Activated CD8-positive, alpha-beta memory T cell treated with anti-CD3 and anti-CD28 coated beads for 1 hour (primary cell): ENCODE measurements at places on chromosomes 3 and 15.

DNA sequence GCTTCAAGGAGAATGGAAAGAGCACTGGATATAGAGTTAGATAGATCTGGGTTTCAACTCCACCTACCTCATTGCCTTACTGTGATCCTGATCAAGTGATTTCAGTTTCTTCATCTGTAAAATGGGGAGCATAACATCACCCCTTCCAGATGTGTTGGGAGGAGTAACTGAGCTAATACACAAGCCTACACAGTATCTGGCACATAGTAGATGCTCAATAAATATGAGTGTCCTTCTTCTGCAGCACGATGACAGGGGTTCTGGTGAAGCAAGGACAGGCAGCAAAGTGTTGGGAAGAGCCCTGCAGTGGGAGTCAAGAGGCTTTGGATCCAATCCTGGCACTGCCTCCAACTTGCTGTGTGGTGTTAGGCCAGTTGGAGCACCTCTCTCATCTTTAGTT, 270.0 kb downstream of the UACA start:
- DNase-seq: no peak

GRCh38 chr15:68113273-68113672, 59.2 kb downstream of the PIAS1 start:
- DNase-seq: no peak

DNA sequence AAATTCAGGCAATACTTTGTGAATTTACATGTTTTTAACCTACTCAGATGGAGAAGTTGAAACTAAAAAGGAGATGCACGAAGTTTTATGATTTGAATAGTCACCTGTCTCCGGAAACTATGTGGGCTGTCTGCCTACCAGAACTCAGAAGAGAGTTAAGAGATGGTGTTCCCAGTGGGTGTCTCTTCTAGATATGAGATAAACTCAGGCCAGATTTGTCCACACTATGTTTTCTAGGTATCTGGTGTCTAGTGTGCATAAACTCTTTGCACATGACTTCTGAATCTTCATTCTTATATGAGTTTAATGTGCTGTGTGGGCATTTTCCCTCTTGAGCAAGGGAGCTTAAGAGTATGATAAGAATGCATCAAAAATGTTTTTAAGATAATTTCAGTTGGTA, 222.8 kb downstream of the FOXP1 start:
- DNase-seq: no peak

- no peak for DNase-seq
These were observed 880.3 kb upstream of the GBE1 start for GRCh38 chr3:82641701-82642100.

- no peak for DNase-seq
These were observed 411.1 kb downstream of the SOX2 start for GRCh38 chr3:182122779-182123178.

DNA sequence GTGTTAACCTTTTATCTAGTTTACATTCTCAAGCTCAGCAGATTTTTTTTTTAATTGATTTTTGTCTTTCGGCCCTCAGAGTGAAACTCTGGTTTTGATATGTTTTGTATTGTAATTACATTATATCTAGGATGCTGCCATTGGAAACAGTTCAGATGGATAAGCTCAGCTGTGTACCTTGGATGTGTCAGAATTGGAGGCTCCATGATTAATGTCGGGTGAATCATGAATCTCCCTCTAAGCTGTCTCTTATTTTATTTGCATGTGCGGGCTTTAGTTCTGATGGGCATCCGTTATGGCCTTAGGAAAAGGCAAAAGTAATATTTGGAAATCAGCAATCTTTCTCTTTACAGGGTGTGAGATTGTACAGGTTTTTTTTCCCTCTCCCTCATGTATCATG, 4.2 kb downstream of the PTPRG start:
- no peak for DNase-seq

DNA sequence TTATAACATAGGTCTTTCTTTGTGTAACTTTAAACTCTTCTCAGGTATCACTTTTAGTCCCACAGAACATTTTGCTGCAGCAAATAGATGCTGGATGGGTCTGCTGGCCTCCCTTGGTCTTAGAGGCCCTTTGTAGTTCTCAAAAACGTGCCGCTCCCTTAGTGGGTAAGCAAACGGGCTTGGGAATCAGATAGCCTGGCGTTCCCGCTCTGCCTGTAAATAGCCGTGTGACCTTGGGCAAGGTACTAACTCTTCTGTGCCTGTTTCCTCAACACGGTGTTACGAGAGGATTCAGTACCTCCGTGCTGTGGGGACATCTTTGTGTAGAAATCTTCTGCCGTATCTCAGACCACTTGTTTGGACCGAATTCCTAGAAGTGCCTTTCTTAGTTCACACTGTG, 64.4 kb downstream of the DNAJB8 start:
- no peak for DNase-seq

GRCh38 chr3:190588570-190588969, 74.7 kb downstream of the IL1RAP start:
- no peak for DNase-seq

DNA sequence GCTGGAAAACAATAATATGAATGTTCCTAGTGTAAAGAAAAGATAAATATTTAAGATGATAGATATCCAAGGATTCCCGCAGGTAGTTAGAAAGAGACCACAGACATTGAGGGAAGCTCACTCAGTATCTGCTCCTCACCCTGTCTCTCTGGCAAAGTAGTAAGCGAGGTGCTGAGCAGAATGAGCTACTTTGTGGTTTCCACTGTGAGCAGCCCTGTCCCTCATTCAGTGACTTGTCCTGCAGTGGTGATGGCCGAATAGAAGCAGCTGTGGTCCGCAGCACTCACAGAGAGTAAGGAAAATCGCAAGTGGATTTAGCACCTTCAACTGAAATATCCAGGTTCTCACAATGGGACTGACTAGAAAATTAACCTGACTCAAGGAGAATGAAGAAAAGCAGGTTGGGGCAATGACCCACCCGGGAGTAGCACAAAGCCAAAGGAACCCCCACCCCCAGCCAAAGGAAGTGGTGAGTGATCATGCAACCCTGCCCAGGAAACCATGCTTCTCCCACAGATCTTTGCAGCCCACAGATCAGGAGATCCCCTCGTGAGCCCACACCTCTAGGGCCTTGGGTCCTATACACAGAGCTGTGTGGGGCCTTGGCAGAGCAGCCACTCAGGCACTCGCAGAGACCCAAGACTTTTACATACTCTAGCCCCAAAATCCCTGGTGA, 21.8 kb upstream of the SLC25A38 start:
- DNase-seq: no peak

GRCh38 chr3:28678086-28678485, 329.5 kb upstream of the AZI2 start:
- DNase-seq: no peak

- no peak for DNase-seq
These were observed 8.8 kb downstream of the PTPN9 start for GRCh38 chr15:75570126-75570845.

DNA sequence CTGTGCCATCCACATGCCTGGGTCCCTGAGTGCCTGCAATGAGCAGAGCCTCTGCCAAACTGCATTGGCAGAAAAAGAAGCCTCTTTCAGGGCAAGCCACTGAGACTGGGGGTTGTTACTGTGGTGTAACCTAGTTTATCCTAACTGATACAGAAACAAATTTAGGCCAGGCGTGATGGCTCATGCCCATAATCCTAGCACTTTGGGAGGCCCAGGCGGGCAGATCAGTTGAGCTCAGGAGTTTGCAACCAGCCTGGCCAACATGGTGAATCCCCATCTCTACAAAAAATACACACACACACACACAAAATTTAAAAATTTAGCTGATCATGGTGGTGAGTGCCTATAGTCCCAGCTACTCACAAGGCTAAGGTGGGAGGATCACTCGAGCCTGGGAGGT, 221.6 kb downstream of the TBC1D2B start:
- no peak for DNase-seq

DNA sequence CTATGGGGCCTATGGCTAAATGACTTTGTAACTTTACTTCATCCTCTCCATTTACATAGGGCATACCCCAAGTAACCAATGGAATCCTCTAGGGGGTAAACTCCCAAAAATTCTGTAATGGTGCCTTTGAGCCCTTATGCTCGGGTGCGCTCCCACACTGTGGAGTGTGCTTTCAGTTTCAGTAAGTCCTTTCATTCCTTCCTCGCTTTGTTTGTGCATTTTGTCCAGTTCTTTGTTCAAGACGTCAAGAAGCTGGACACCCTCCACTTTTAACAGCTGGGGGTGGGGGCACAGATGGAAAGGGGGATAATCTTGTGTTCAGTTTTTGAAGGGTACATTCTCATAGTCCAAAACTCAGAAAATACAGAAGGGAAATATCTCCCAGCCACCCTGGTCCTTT, 84.4 kb upstream of the C2CD4B start:
- DNase-seq: no peak

GRCh38 chr15:59051873-59052861, 52.8 kb upstream of the CCNB2 start:
- DNase-seq: no peak

- no peak for DNase-seq
These were observed 41.7 kb upstream of the ADAMTS17 start for GRCh38 chr15:100383302-100384107.

DNA sequence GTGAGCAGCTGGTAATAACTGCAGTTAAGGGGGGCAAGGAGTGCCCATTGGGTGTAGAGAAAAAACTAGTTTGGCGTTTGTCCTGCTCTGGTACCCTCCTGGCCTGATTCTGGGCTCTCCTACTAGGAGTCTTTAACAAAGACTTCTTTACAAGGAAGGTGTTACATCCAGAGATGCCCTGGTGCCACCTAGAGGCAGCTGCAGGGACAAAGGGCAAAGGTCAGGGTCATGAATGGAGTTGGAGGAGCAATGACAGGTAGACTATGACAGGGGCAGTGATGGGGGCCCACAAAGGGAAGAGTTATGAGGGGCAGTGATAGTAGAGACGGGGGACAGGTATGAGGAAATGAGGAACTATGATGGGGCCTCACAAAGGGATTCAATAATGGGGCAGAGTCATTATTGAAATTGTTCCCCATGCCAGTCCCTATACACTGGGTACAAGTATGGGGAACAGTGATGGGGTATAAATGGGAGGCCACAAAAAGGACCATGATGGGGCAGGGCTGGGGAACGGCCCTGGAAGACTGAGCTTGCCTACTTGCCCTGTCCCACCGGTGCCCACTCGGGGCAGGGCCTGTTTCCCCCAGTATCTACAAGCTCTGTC, 7.9 kb downstream of the CCDC71 start:
- peak; percentile 39 for DNase-seq

- DNase-seq: no peak
These were observed 11.4 kb downstream of the CHCHD6 start for GRCh38 chr3:126715432-126715831.

- DNase-seq: no peak
These were observed 7.6 kb downstream of the GADL1 start for GRCh38 chr3:30886888-30887287.

GRCh38 chr3:60803216-60804173, 447.8 kb downstream of the FHIT start:
- no peak for DNase-seq

DNA sequence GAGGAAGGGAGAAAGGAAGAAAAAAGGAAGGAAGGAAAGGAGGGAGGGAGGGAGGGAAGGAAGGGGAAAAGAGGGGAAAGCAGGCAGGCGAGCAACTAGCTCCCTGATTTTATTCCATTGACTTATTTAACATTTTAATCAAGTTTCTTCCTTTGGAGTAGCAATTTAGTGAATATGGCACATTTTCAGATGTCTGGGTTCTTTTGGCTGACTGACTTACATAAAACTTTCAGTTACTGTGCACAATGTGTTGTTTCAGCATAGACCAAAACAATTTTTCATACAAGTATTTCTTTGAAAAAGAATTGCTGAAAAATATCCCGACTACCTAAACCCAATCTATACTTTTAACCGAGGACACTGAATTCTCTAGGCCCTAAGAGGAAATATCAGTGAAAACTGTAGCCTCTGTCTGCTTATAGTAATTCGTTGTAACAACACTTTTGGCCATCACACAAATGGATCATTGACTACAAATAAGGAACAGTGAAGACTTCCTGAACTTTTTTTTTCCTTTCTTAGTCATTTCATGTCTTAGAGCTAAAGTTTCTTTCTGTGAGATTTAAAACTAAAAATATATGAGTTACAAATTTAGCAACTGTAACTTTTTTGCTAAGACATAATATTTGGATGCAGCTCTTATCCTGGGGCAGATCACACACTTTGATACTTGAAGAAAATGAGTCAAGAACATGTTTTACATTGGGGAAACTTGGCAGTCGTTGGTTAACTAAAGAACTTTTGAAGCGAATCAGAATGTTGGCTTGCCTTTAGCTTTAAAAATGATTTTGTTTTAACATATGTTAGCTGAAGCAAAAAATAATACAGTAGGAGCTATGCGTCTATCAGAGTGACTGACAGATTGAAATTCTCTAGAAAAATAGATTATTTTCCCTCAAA, 79.6 kb downstream of the SOX2 start:
- no peak for DNase-seq

DNA sequence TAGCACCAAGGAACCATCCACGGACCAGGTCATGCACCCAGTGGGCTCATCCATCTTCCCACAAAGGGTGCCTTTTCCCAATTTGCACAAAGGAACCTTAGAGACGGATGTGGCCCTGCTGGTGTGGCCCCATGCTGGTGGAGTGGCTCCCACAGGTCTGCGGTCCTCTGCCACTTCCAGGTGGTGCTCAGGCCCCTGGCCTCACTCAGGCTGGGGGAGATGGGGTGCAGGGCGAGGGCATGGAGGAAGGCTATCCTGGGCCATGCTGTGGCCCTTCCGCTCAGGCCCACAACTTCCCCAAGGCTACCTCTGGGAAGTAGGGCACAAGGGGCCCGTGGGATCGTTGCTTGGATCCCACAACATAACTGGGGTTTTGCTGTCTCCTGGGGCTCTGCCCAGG, 5.2 kb upstream of the SYNM start:
- DNase-seq: no peak

- DNase-seq: no peak
These were observed 278.1 kb upstream of the KCNMB2 start for GRCh38 chr3:178258121-178258520.

- no peak for DNase-seq
These were observed 188.5 kb upstream of the KBTBD8 start for GRCh38 chr3:66809595-66809958.

DNA sequence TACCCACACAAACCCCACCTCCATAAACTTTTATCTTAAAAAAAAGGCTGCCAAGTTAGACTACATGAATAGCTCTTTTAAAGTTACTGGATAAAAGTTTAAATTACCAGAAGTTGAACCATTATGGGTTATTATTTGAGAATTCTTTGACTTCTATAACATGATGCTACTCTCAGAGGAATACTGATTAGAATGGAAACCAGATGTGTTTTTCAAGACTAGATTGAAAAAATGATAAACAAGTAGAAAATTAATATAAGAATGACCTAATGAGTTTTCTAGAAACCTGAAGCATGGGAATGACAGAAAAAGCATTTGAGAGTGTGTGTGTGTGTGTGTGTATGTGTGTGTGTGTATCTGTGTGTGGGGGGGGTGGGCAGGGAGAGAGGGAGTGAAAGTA, 12.4 kb upstream of the FGF7 start:
- no peak for DNase-seq

GRCh38 chr15:75606026-75606425, 19.5 kb downstream of the SNUPN start:
- DNase-seq: no peak
